ENCODE measurements at places on chromosomes 3 and 15. TPM values are rescaled to one million over a fixed set of nuclear protein-coding genes. Genes with fewer than 3 reads are reported as not detected.

- no peak for DNase-seq
These were observed 352.1 kb upstream of the AZI2 start for GRCh38 chr3:28700728-28701127.

DNA sequence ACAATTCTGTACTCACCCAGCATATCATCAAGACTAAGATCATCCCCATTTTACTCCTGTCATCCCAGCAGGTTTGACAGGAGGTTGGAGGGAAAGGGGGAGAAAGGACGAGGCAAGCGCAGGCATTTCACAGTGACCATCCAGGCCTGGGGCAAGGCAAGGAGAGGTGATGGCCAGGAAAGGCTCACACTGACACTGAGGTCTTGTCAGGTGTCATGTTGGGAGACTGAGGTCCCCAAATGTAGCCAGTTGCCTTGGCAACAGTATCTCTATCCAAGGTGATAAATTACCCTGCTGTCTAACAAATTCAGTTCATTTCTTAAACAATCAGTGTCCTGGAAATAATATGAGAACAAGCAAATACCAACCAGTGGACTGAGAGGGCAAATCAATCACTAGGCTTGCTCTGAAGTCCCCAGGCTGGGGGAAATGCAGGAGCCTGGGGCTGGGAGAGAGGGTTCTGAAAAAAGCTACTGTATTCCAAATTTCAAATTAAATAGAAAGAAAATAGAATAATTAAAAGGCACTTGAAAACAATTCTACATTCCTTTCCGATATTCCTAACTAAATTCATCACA is 172.8 kb downstream of the OSBPL10 start:
- DNase-seq, result no peak

DNA sequence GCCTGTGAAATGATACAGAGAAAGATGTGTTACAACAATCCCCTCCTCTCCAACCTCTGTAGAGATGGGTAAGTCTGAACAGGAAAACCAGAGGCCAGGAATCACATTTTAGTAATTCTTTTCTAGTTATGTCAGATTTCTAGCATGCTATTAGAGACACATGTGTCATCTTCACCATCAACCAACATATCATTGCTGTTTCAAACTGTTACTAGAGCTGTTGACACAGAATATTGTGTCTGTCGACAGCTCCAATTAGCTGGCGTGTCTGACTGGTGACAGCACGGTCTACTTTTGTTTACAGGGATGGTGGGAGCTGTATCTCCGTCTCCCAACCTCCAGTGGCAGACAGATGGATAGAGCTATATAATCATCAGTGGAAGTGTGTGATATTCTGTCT is 393.2 kb downstream of the SOX2 start:
- no peak for DNase-seq

DNA sequence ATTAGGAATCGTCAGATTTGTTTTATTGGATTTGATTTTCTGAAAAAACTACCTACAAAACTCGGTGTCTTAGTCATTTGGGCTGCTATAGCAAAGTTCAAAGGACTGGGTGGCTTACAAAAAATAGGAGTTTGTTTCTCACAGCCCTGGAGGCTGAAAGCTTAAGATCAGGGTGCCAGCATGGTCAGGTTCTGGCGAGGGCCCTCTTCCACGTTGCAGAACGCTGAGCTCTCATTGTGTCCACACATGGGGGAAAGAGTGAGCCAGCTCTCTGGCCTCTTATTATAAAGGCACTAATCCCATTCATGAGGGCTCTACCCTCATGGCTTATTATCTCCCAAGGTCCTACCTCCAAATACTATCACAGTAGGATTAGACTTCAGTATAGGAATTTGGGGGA is 40.6 kb upstream of the MRPS22 start:
- DNase-seq, result no peak

DNA sequence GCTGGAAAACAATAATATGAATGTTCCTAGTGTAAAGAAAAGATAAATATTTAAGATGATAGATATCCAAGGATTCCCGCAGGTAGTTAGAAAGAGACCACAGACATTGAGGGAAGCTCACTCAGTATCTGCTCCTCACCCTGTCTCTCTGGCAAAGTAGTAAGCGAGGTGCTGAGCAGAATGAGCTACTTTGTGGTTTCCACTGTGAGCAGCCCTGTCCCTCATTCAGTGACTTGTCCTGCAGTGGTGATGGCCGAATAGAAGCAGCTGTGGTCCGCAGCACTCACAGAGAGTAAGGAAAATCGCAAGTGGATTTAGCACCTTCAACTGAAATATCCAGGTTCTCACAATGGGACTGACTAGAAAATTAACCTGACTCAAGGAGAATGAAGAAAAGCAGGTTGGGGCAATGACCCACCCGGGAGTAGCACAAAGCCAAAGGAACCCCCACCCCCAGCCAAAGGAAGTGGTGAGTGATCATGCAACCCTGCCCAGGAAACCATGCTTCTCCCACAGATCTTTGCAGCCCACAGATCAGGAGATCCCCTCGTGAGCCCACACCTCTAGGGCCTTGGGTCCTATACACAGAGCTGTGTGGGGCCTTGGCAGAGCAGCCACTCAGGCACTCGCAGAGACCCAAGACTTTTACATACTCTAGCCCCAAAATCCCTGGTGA is 21.8 kb upstream of the SLC25A38 start:
- DNase-seq, result no peak

GRCh38 chr3:58369038-58369437 is 36.3 kb downstream of the PXK start:
- DNase-seq, result no peak

Gene KNG1
- total RNA-seq, result not detected

Gene CIB2
- total RNA-seq, result 0.30 TPM

Data from MCF 10A (cell line).